ENCODE measurements at places on chromosomes 2 and 18. TPM values are rescaled to one million over a fixed set of nuclear protein-coding genes. Genes with fewer than 3 reads are reported as not detected.

Gene RNF125
- 11.8 TPM for total RNA-seq

Gene ZNF512
- total RNA-seq, result 21.0 TPM

Gene DSC2
- 0.26 TPM for total RNA-seq

DNA sequence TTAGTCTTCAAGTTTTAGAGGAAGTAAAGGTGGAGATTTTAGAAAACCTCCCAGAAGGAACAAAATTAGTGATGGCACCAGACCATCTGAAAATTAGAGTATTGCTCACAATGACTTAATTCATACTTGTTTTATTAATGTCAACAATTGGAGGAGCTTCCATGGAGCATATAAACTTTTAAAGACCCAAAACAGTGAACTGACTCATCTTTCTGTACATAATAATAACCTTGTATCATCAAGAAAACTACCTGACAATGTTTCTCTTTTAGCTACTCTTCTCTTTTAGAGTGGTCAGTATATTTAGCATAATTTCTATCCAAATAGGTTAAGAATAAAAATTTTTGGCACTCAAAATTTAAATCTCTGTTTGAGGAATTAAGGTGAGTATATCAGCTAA is 7.2 kb upstream of the ITGAV start:
- no peak for DNase-seq

DNA sequence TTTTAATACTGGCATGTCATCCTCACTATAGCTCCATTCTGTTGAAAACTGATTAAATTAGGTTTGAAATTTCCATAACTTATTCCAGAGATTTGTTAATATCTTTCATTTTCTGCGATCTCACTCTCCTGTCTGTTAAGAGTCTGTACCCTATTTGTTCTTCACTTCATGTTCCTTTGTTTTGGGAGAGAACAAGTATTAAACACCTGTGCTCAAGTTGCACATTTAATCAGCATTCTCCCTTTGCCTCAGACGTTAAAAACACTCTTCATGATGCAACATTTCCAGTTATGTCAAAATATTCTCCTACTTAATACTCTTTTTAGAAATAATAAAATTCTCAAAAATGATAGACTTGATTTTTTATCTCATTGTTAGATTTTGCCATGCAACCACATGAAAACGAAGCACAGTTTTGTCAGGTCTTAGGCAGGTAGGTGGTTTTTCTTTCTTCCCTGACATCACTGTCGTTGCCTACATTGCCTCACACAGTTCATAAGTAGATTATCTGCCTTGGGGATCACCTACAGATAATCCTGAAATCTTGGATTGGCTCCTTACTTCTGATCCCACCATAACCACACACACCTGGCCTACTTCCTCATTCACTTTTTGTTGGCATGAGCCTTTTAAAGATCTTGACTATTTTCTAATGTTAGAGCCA is 109.9 kb downstream of the GAREM1 start:
- no peak for DNase-seq
